ENCODE measurements at places on chromosomes 16 and 17. TPM values are rescaled to one million over a fixed set of nuclear protein-coding genes. Genes with fewer than 3 reads are reported as not detected.

- H3K4me3 ChIP-seq = no peak overlapping the region
- no peaks in the 10 kb centered on the region for H3K27me3 ChIP-seq
- no peaks in the 10 kb centered on the region for H3K4me1 ChIP-seq
These were observed 166.4 kb downstream of the TANC2 start for GRCh38 chr17:63132459-63132911.

GRCh38 chr16:77277141-77277540 lies 77.9 kb downstream of the SYCE1L start:
- no peaks in the 10 kb centered on the region for H3K27me3 ChIP-seq
- no peak overlapping the region for H3K4me3 ChIP-seq
- H3K4me1 ChIP-seq = no peaks in the 10 kb centered on the region
- no peaks in the 10 kb centered on the region for H3K36me3 ChIP-seq

- H3K4me1 ChIP-seq = peaks cover 13% of the 10 kb centered on the region
- no peaks in the 10 kb centered on the region for H3K36me3 ChIP-seq
- peak overlapping the region; percentile 13 for H3K4me3 ChIP-seq
- no peak for DNase-seq
These were observed 9.0 kb downstream of the CUEDC1 start for GRCh38 chr17:57945996-57946797.

DNA sequence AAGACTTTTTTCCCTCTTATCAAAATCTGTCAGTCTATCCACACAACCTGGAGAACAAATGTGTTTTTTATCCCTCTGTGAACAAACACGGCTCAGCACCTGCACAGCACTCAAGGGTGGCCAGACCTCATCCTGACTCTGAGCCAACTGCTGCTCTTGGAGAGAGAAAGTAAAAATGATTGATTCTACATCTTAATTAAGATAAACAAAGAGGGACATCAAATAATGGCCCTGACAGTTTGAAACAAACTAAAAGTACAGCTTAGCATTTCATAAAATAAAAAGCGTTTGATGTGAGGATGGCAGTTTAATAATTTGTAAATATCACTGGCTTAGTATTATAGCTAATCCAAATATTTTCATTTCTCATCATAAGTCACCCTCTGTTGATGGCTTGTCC lies 106.2 kb downstream of the SNX11 start:
- H3K27me3 ChIP-seq = no peaks in the 10 kb centered on the region
- H3K4me3 ChIP-seq = no peak overlapping the region
- H3K27ac ChIP-seq = no peak overlapping the region
- no peak for DNase-seq
- no peaks in the 10 kb centered on the region for H3K4me1 ChIP-seq

DNA sequence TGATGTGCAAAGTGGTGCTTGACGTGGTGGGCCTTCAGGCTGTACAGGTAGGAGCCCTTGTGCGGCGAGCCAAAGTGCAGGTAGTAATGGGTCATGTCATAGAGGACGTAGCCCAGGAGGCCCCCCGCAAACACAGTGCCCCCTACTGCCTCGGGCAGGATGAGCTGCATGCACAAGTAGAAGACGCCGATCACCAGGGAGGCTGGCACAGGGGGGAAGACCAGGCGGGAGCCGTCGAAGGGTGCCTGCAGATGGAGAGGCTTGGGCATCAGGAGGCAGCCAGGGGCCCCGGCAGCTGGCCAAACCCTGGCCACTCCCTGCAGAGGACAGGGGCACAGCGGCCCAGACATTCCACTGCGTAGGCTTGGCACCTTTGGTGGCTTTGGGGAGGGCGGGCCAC lies 15.7 kb upstream of the MLKL start:
- H3K27ac ChIP-seq = no peak overlapping the region
- H3K36me3 ChIP-seq = no peaks in the 10 kb centered on the region
- H3K4me1 ChIP-seq = no peaks in the 10 kb centered on the region

GRCh38 chr17:76531486-76532038 lies 5.9 kb downstream of the CYGB start:
- H3K27me3 ChIP-seq = no peaks in the 10 kb centered on the region
- no peak overlapping the region for H3K4me3 ChIP-seq
- DNase-seq = no peak

- no peaks in the 10 kb centered on the region for H3K27me3 ChIP-seq
- H3K27ac ChIP-seq = no peak overlapping the region
- no peak for DNase-seq
- H3K4me1 ChIP-seq = peaks cover 8% of the 10 kb centered on the region
- H3K4me3 ChIP-seq = no peak overlapping the region
These were observed 69.6 kb downstream of the BCAS3 start for GRCh38 chr17:60747069-60747808.

DNA sequence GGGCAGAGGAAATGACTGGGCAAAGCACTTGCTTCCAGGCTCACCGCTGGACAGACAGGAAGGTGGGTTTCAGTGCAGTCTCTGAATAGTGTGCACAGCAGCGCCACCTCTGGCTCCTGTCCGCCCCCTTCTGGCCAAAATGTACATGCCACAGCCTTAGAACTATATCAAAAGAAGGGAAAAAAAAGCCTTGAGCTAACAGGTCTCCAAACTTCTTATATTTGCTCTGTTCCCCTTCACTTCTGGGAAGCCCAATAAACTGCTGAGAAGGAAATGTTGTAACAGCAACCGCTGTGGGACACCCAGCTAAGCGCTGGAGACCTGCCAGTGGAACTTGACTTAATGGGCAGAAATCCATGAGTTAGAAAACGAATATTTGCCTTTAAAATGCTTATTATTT lies 17.5 kb downstream of the COG7 start:
- no peaks in the 10 kb centered on the region for H3K4me1 ChIP-seq
- H3K27me3 ChIP-seq = no peaks in the 10 kb centered on the region
- no peaks in the 10 kb centered on the region for H3K36me3 ChIP-seq
- no peak overlapping the region for H3K27ac ChIP-seq
- H3K4me3 ChIP-seq = no peak overlapping the region
- peak; percentile 65 for DNase-seq

The OR1A1 gene
- total RNA-seq = 0.06 TPM

The NQO1 gene
- 10.1 TPM for total RNA-seq

The MYH13 gene
- 0.37 TPM for total RNA-seq

- H3K27ac ChIP-seq = no peak overlapping the region
- peaks cover 44% of the 10 kb centered on the region for H3K4me1 ChIP-seq
- H3K4me3 ChIP-seq = no peak overlapping the region
- H3K27me3 ChIP-seq = no peaks in the 10 kb centered on the region
- H3K36me3 ChIP-seq = no peaks in the 10 kb centered on the region
- no peak for DNase-seq
These were observed 4.0 kb downstream of the BPTF start for GRCh38 chr17:67829331-67829730.

The CTNS gene
- 57.3 TPM for total RNA-seq

DNA sequence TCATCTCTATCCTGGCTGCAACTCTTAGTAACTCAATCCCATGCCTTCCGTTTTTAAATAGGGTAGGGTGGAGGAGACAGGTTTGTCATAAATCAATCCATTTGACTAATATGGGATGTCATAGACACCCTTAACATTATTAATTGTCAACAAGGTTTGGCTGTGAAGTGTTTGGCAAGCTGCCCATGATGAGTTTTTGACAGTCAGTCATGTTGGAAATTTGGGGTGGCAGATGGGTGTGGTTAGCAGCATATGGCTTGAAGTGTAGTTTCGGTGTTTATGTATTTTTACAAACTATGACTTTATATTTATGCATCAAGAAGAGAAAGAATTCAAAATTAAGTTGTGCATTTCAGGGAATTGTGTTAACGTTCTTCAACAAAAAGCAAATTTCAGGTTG lies 221.8 kb upstream of the CDH5 start:
- H3K36me3 ChIP-seq = no peaks in the 10 kb centered on the region
- H3K4me1 ChIP-seq = no peaks in the 10 kb centered on the region
- no peak overlapping the region for H3K27ac ChIP-seq
- no peak overlapping the region for H3K4me3 ChIP-seq
- H3K27me3 ChIP-seq = no peaks in the 10 kb centered on the region
- DNase-seq = no peak

The SLFN12L gene
- total RNA-seq = 1.4 TPM

GRCh38 chr16:78720416-78720815 lies 621.0 kb downstream of the WWOX start:
- H3K27ac ChIP-seq = no peak overlapping the region
- H3K36me3 ChIP-seq = no peaks in the 10 kb centered on the region
- H3K27me3 ChIP-seq = no peaks in the 10 kb centered on the region
- H3K4me1 ChIP-seq = no peaks in the 10 kb centered on the region
- DNase-seq = no peak
- no peak overlapping the region for H3K4me3 ChIP-seq

The TEDC2 gene
- 19.4 TPM for total RNA-seq

The TMEM235 gene
- total RNA-seq = not detected

The COQ9 gene
- 74.1 TPM for total RNA-seq

- H3K4me1 ChIP-seq = no peaks in the 10 kb centered on the region
- H3K27me3 ChIP-seq = no peaks in the 10 kb centered on the region
- DNase-seq = peak; percentile 15
- no peaks in the 10 kb centered on the region for H3K36me3 ChIP-seq
- H3K27ac ChIP-seq = no peak overlapping the region
These were observed 93.4 kb upstream of the METRNL start for GRCh38 chr17:82985973-82986372.

GRCh38 chr17:79878329-79878947 lies 39.2 kb upstream of the CBX4 start:
- H3K27me3 ChIP-seq = no peaks in the 10 kb centered on the region
- no peaks in the 10 kb centered on the region for H3K4me1 ChIP-seq
- H3K4me3 ChIP-seq = no peak overlapping the region
- no peak for DNase-seq
- H3K27ac ChIP-seq = no peak overlapping the region
- no peaks in the 10 kb centered on the region for H3K36me3 ChIP-seq

The EXOC3L1 gene
- 9.0 TPM for total RNA-seq

DNA sequence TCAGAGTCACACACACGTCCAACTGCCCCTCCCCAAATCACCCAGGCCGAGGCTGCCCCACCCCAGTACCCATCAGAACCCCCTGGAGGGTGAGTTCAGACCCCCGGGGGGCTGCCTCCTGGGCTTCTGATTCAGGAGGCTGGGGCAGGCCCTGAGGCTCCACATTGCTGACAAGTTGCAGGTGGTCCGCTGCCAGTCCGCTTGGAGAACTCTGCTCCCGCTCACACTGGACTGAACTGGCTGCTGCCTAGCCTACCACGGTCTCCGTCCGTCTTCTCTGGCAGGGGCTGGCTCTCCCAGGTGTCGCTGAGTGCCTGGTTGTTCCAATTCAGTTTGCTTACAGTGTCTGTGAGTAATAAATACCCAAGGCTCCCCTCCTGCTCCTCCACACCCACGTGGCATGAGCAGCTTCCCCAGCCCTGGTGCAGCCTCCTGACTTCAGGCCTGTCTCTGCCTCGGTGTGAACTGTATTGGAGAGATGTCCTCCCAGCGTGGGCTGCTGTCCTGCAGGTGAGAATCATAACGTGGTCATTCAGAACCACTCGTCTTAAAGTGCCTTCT lies 163.4 kb downstream of the LAT start:
- H3K4me3 ChIP-seq = no peak overlapping the region
- peaks cover 13% of the 10 kb centered on the region for H3K4me1 ChIP-seq
- H3K36me3 ChIP-seq = no peaks in the 10 kb centered on the region
- DNase-seq = no peak
- no peak overlapping the region for H3K27ac ChIP-seq
- H3K27me3 ChIP-seq = no peaks in the 10 kb centered on the region

The KRTAP2-2 gene
- total RNA-seq = not detected

The SLC16A5 gene
- total RNA-seq = 6.4 TPM

GRCh38 chr17:206941-207560 lies 25.6 kb upstream of the DOC2B start:
- no peaks in the 10 kb centered on the region for H3K27me3 ChIP-seq
- no peak overlapping the region for H3K27ac ChIP-seq
- H3K4me1 ChIP-seq = no peaks in the 10 kb centered on the region
- DNase-seq = peak; percentile 77

The DUS1L gene
- 132 TPM for total RNA-seq

DNA sequence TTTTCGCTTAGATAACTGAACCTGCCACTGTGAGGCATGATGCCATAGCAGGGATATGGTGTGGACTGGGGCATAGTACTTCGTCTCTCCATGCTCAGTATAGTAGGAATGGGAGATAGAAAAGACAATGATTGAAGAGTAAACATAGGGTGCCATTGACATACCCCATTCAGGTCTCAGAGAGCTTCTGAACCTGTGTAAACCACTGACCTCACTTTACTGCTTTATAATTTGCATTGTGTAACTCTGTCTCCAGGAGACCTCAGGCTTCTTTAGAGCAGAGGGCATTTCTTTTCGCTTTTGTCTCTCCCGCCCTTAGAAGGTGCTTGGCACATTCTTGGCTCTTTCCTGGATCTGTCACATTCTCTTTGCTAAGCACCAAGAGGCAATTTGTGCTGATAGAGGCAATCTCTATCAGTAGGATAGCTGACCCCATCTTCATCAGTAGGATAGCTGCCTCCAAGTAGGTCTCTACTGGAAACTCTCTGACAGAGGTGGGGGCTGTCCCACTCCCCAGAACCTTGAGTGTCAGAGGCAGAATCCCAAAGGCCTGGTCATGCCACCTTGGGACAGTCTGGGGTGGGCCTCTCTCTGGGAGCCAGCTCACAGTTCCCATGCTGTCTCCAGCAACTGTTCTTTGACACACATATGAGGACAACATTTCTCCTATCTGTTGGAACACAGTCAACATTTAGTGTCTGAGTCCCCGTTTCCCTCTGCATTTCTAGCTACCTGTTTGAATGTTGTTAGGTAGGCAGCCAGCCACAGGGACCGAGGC lies 181.9 kb downstream of the UTP18 start:
- H3K36me3 ChIP-seq = no peaks in the 10 kb centered on the region
- no peak overlapping the region for H3K27ac ChIP-seq
- no peak overlapping the region for H3K4me3 ChIP-seq
- H3K27me3 ChIP-seq = no peaks in the 10 kb centered on the region
- DNase-seq = no peak
- H3K4me1 ChIP-seq = no peaks in the 10 kb centered on the region

DNA sequence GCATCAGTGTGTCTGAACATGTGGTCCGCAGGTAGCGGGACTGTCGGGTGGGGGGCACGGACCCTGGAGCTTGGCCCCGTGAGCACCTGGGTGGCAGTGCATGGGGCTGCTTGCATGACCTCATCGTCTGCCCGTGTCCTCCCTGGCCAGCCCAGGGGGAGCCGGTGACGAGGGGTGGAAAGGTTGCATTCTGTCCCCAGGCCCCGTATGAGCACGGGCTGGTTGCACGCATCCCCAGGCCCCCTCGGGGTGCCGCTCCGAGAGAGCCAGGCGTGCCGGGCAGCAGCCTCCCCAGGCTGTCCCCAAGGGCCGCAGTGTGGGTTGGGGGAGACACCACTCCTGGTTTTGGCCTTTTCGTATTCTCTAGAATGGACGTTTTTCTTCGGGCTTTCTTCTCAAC lies 29.9 kb downstream of the TSC2 start:
- no peak for DNase-seq
- peaks cover 12% of the 10 kb centered on the region for H3K4me1 ChIP-seq
- no peaks in the 10 kb centered on the region for H3K27me3 ChIP-seq
- H3K4me3 ChIP-seq = no peak overlapping the region
- no peaks in the 10 kb centered on the region for H3K36me3 ChIP-seq

GRCh38 chr17:68886401-68886800 lies 68.8 kb downstream of the ABCA8 start:
- H3K27ac ChIP-seq = peak overlapping the region; percentile 3
- DNase-seq = no peak
- H3K4me3 ChIP-seq = no peak overlapping the region

DNA sequence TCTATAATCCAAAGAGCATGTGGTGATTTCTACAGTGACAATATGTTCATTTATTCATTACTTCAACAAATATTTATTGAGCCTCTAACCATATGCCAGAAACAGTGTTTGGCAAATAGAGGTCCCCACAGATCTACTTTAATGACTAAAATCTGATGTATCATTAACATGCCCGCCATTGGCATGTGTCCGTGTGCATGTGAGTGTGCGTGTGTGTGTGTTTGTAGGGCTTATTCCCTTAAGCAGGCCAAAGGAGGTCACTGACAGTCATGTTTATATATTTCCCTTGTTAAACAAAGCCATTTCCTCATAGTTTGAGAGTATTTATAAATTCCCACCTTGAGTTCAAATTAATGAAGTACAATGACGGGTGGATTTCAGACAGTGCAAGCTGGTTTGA lies 174.4 kb upstream of the IRX6 start:
- H3K4me1 ChIP-seq = no peaks in the 10 kb centered on the region
- H3K4me3 ChIP-seq = no peak overlapping the region
- no peak for DNase-seq
- no peaks in the 10 kb centered on the region for H3K27me3 ChIP-seq
